ENCODE measurements at places on chromosomes 12 and 14.

- DNase-seq, result peak; percentile 66
Observed at GRCh38 chr14:68787092-68787992, 5.5 kb downstream of the ZFP36L1 start.

GRCh38 chr14:32703183-32703621 lies 235.5 kb upstream of the NPAS3 start:
- DNase-seq, result no peak

- DNase-seq, result no peak
Observed at GRCh38 chr14:76581592-76581991, 179.7 kb upstream of the VASH1 start.

- no peak for DNase-seq
Observed at GRCh38 chr12:130143136-130143535, 19.1 kb upstream of the FZD10 start.

- no peak for DNase-seq
Observed at GRCh38 chr12:71848212-71848611, 8.7 kb downstream of the TBC1D15 start.

DNA sequence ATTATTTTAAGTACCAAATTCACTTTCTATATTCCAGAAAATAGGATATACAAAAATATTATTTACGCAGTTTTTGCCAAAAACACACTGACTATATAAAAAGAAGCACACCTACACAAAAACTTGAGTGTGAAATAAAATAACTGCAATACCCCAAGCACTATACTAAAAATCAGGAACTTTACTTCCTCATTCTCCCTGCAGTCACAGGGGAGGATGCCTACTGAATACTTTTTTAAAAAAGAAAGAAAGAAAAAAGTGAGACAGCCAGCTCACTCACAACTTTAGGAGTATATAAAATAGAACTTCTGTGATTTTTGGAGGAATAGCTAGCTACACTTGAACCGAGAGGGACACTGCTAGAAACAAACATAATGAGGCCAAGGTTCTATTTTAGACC lies 12.2 kb downstream of the RPS6KA5 start:
- no peak for DNase-seq

- no peak for DNase-seq
Observed at GRCh38 chr12:115755725-115756085, 521.8 kb downstream of the MED13L start.

- DNase-seq, result no peak
Observed at GRCh38 chr12:102232446-102232845, 34.8 kb upstream of the PMCH start.

- DNase-seq, result no peak
Observed at GRCh38 chr14:54687750-54688119, 120.8 kb downstream of the SAMD4A start.

DNA sequence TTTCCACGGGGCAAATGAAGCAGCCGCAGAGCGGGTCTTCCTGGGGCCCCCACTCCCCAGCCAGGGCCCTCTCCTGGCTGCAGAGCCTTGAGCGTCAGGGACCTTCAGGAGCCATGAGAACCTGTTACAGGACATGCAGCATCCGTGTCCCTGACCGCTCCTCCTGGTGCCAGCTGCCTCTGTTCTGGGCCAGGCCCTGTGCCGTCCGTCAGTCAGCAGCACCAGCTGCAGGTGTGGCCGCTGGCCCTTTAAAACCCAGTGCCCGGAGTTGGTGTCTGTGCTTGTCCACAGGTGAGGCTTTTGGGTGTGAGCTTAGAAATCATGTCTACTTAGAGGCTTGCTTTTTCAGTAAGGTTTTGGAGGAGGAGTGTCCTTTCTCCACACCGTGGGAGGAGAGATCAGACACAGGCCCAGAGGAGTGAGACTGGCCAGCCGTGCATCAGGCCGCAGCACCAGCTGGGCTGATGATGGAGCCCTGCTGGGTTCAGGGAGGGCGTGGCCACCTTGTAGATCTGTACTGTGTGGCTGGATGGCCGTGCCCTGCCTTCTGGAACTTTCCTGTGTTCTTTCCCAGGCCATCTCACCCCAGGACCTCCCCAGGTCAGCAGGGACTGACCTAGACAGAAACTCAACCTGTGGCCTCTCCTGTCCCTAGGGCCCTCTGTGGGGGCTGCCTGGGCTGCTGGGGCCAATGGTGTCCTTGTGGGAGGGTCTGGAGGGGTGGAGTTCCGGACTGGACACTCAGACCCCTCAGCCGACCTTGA lies 27.1 kb downstream of the AACS start:
- no peak for DNase-seq

- DNase-seq, result no peak
Observed at GRCh38 chr14:51564460-51564859, 87.2 kb upstream of the FRMD6 start.

DNA sequence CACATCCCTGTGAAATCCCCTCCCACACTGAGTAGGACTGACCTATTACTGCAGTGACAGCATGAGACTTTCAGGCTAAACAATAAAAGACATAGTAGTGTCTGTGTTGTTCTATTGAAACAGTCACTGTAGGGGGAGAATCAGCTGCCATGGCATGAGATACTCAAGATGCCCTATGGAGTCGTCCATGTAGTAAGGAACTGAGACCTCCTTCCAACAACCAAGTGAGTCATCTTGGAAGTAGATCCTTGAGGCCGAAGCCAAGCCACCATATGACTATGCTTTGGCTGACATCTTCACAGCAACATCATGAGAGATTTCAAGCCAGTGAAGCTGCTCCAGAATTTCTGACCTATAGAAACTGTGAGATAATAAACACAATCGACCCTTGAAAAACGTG lies 12.1 kb upstream of the LRP6 start:
- no peak for DNase-seq
